ENCODE measurements at places on chromosomes 1 and 21.

DNA sequence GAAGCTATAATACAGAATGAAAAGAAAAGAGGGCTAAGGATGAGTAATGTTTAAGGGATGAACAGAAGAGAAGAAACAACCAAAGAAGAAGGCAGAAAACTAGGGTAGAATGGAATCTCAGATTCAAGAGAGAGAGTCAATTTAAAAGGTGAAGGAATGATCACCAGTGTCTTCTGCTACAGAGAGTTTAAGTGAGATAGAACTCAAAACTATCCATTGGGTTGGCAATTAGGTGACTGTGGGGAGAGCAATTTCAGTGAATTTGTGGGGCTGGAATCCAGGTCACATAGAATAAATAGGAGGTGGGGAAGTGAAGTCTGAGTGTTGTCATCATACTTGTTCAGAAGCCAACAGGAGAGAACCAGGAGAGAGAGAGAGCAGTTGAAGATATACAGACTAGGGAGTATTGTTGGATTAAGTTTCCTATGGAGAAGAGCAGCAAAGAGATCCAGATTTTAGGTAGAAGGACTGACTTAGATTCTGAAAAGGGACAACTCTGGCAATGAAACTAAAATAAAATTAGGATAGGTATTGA, 19.9 kb downstream of the MACF1 start:
- DNase-seq = no peak

GRCh38 chr1:15068997-15069396, 84.5 kb upstream of the TMEM51 start:
- DNase-seq = no peak

GRCh38 chr1:33375316-33375715, 54.4 kb upstream of the A3GALT2 start:
- DNase-seq = no peak

GRCh38 chr1:3676581-3677470, 24.5 kb downstream of the TP73 start:
- no peak for DNase-seq

GRCh38 chr1:14913482-14914177, 239.9 kb upstream of the TMEM51 start:
- DNase-seq = no peak

GRCh38 chr1:162074276-162075005, 5.0 kb downstream of the NOS1AP start:
- DNase-seq = no peak

DNA sequence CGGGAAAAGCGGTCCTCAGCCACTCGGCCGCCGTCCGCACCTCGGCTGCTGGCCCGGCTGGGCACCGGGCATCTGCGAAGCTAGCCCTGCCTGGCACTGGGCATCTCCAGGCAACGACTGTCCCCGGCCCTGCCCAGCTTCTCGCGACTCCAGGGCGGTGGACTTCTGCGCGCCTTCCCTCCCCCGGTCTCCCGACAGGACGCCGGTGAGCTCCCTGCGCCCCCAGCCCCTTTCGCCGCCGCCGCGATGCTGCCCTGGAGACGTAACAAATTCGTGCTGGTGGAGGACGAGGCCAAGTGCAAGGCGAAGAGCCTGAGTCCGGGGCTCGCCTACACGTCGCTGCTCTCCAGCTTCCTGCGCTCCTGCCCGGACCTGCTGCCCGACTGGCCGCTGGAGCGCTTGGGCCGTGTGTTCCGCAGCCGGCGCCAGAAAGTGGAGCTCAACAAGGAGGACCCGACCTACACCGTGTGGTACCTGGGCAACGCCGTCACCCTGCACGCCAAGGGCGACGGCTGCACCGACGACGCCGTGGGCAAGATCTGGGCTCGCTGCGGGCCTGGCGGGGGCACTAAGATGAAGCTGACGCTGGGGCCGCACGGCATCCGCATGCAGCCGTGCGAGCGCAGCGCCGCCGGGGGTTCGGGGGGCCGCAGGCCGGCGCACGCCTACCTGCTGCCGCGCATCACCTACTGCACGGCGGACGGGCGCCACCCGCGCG, 514 bp downstream of the FAM43B start:
- no peak for DNase-seq

GRCh38 chr1:206608108-206608698, 4.1 kb downstream of the EIF2D start:
- peak; percentile 48 for DNase-seq

DNA sequence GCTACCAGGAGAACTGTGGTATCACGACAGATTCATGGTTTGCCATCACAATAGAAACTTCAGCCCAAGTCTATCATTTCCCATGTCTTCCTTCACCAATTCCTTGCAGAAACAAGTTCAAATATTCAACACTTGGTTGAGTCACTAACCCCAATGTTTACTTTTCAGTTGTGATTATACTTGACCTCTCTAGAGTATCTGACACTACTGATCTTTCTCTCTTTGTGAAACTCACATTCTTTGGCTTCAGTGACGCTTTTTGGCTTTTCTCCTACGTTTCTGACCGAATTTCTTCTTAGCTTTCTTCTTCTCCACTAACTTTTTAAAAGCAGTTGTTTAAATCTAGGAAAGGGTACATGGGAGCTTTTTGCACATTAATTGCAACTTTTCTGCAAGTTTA, 48.8 kb upstream of the HMGB4 start:
- DNase-seq = no peak

DNA sequence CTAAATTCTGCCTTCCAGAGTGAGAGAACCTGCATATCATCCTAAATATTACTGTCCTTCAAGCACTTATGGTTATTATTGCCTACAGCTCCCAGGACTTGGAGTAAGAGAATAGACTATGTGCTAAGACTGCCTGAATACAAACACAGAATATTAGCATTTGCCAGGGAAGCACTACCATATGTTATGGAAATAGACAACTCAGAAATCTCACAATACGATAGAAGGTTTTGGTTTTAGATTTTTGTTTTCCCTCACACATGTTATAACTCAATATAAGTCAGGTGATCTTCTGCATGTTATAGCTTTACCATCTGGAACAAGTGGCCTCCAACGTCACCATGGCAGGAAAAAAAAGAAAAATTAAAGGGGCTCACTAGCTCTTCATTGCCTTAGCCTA, 413.9 kb downstream of the LRRIQ3 start:
- no peak for DNase-seq

DNA sequence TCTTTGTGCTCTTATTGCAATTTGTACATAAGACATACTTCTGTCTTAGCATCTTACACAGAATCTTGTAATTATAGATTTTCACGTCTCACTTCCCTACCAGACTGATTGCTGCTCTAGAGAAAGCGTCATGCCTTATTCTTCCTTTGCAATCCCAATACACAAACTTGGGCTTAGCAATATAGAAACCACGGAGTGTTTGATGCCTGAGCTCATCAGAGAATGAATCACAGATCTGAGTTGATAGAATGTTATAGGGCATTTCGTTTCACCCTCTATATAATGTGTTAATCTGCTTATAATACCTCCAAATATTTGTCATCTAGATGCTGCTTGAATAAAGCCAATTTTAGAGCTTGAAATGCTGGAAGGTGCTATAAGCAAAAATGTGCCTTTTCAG, 6.6 kb downstream of the FMO1 start:
- no peak for DNase-seq

GRCh38 chr1:156504438-156504813, 3.9 kb upstream of the MEF2D start:
- no peak for DNase-seq

DNA sequence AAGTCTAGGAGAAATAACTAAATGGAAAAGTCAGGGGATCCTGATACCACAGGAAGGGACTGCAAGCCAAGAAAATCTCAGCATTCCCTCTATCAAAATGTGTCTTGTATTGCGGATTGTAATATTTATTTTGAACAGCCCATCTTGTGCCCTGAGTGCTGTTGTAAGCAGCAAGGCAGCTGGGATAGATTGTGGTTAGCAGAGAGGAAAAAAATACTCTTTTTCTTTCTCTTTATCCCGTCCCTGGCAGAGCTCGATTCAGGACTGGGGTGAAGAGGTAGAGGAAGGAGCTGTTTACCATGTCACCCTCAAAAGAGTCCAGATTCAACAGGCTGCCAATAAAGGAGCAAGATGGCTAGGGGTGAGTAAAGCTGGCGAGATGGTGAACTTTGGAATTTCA, 1.2 kb downstream of the RGL1 start:
- no peak for DNase-seq

DNA sequence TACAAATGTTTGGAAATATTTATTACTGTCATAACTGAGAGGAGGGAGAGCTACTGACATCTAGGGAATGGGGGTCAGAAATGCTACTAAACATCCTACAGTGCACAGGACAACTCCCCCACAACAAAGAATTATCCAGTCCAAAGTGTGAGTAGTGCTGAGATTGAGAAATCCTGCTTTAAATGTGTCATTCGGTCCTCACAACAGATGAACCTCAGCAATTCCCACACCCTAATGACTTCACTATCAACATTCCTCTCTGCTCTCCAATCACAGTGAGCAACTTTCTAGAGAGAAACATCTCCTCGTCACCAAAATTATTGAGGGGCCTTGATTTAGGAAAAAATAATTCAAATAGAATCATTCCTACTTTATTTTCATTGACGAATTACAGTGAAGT, 18.0 kb downstream of the OMA1 start:
- no peak for DNase-seq

GRCh38 chr1:230047114-230047865, 19.7 kb upstream of the GALNT2 start:
- no peak for DNase-seq

GRCh38 chr21:35528116-35529042, 479.3 kb upstream of the RUNX1 start:
- DNase-seq = no peak

- no peak for DNase-seq
These were observed 97.6 kb upstream of the VANGL1 start for GRCh38 chr1:115544131-115544530.

GRCh38 chr1:25773441-25774125, 26.4 kb upstream of the SELENON start:
- DNase-seq = no peak

DNA sequence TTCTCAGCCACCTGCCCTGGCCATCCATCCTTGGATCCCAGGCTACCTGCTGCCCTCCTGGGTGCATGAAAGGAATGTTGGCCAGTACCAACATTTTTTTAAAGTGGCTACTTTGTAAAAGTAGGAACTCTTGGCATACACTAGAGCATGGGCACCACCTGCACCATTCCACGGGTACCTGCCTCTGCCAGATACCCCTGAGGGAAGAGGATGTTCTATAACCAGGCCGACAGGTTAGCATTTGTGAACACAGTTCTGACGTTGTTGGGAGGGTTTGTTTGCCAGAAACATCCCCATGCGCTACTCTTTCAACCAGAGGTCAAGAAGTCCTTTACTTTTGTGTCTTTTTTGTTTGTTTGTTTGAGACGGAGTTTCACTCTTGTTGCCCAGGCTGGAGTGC, 43.0 kb downstream of the EVA1C start:
- no peak for DNase-seq

DNA sequence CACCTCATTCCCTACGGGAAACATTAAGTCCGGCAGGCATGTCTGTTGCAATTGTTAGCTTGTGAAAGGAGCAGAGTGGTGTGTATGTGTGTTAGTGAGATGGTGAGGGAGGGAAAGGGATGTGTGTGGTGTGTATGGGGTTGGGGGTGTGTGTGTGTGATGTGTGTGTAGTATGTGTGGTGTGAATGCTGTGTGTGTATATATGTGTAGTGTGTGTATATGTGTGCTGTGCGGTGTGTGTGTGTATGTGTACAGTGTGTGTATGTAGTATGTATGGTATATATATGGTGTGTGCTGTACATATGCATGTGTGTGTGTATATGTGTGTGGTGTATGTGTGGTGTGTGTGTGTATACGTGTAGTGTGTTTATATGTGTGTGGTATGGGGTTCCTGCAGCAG, 20.8 kb upstream of the BLACAT1 start:
- no peak for DNase-seq

DNA sequence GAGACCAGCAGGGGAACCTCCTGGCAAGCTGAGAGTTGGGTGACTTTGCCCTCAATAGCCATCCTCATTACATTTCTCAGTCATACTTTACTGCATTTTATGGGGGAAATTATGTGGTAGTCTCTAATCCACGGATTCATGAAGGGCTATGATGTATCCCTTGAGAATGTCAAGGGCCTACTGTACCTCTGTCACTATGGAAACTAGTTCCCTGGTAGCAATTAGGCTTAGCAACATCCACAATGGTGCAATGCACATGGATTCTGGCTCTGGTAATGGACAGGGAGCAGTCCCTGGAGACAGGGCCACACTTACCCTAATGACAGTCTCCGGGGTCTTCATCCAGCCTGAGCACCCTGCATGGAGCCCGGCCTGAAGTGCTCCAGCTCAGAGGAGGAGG, 26.5 kb downstream of the LRRN2 start:
- no peak for DNase-seq

DNA sequence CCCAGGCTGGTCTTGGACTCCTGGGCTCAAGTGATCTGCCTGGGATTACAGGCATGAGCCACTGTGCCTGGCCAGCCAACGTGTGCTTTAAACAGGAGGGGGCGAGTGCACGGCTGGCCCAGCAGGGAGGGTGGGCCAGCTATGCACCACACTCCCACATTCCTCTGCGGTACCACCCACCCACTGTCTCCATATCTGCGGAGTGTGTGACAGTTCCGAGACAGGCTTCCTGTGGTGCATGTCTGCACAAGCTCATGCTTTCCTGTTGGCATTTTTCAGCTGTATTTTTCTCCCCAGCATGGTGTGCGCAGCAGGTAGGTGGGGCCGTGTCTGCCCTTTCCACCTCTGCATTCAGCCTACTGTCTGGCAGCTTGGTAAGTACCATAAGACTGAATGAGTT, 183.3 kb downstream of the AJAP1 start:
- no peak for DNase-seq

DNA sequence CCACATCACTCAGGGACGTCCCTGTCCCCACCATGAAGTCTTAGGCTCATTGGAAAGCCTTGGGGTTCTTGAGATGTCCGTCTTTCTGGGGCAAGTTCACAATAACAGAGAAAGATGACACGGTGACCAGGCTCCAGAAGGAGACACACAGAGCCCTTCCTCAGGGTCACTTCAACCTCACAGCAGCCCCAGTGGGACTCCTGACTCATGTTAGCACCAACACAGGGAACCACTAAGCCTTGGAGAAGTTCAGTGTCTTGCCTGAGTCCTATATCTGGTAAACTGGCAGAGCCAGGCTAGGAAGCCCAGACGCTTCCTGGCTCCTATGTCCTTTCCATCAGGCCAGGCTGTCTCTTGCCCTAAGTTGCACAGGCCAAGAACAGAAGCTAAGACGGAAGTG, 199.1 kb downstream of the HIVEP3 start:
- no peak for DNase-seq

Measured in neural crest cell (in vitro differentiated cells).